Left kidney (tissue), 8 donors: ENCODE measurements at places on chromosomes 3 and 15.

- no peak for DNase-seq
These were observed 45.2 kb downstream of the TRIM71 start for GRCh38 chr3:32862936-32863487.

DNA sequence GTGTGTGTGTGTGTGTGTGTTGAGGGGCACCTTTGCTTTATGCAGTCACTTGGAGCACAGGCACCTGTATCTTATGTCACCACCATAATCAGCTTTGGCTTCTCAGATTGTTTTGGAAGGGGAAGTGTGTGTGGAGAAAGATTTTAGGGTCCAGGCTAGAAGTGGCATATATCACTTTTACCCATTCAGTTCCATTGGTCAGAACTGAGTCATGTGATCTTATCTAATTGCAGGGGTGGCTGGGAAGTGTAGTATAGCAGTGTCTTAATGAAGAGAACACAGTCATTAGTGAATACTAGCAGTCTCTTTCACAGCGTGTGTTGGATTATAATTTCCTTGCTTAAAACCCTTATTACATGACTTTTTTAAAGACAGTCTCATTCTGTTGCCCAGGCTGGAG, 20.6 kb downstream of the NCK1 start:
- DNase-seq, result no peak

DNA sequence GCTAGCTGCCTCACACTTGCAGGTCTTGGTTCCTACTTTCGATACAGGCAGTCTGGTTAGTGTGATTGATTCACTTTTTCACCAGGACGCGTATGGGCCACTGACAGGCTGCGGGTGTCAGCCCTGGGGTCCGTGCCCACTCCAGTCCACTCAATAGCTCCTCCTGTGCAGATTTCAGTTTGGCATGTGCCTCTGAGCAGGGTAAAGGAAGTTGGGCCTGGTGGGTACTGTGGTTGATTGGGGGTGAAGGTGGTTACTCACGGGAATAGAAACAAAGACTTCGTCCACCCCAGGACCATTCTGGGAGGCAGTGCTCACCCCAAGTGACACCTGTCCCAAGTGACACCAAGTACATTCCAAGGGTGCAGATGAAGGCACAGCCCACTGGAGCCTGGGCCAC, 62.3 kb downstream of the EPHB1 start:
- DNase-seq, result no peak

DNA sequence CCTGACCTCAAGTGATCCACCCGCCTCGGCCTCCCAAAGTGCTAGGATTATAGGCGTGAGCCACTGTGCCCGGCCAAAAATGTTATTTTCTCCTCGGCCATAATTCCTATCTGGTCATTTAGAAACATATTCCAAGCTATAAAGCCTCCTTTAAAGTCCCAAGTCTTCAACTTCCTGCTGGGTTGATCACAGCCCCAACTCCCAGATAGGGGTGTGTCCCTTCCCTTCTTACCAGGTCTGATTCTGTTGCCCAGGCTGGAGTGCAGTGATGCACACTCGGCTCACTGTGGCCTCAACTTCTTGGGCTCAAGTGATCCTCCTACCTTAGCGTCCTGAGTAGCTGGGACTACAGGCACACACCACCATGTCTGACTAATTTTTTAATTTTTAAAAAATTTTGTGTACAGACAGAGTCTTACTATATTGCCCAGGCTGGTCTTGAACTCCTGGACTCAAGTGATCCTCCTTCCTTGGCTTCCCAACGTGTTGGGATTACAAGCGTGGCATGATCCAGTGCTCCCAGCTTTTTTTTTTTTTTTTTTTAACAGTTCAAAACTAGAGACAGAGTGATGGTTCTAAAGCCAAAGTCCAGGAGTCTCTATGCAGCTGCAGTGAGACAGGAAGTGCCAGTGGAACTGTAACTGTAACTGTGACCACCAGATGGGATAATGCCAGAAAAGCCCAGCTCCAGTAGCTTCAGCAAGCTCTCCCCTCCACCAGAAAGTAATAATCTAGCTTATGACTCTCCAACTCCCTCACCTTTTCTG, 8.2 kb upstream of the PRKAR2A start:
- no peak for DNase-seq

DNA sequence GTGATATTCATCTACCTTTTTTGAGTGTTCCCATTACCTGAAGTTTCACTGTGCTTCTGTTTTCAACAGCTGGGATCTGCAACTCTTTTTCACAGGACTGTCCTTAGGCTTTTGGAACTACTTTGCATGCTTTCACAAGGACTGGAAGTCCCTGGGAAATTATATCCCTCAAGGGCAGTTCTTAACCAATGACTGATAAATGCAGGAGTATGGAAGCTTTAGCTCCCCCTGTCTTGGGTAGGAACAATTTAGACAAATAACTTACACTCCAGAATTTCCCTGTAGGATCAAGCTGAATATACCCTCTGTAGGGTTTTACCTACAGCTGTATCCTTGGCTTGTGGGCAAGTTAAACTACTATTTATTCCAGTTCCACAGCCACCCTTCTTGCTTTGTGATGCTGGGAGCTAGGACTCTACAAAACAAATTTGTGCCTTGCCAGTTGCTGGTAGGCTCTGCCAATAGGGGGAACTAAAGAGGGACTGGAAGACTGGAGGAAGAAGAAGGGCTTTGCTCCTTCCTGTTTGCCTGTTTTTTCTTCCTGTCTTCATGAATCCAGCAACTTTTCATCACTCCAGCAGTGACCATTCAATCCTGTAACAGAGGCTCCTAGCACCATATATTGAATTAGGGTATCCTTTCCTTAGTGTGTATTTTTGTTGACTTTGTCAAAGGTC, 6.8 kb upstream of the ZNF280D start:
- no peak for DNase-seq

GRCh38 chr15:60212536-60212935, 185.2 kb downstream of the ANXA2 start:
- no peak for DNase-seq

DNA sequence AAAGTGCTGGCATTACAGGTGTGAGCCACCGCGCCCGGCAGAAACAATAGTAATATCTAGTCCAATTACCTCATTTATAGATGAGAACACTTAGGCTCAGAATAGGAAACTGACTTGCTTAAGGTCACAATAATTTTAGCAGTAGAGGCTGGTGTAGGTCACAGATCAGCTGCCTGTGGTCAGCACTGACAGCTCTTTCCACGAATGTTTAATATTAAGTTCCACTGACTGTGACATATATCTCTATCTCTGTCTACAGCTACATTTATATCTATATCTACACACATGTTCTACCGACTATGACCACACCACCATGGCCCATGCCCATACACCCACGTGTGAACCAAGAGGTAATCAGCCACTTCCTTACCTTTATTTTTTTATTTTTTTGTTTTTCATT, 40.2 kb upstream of the DLG1 start:
- DNase-seq, result no peak

- DNase-seq, result no peak
These were observed 146.3 kb downstream of the TLE3 start for GRCh38 chr15:69951256-69951897.

GRCh38 chr3:34360713-34361112, 562.3 kb downstream of the PDCD6IP start:
- DNase-seq, result no peak

DNA sequence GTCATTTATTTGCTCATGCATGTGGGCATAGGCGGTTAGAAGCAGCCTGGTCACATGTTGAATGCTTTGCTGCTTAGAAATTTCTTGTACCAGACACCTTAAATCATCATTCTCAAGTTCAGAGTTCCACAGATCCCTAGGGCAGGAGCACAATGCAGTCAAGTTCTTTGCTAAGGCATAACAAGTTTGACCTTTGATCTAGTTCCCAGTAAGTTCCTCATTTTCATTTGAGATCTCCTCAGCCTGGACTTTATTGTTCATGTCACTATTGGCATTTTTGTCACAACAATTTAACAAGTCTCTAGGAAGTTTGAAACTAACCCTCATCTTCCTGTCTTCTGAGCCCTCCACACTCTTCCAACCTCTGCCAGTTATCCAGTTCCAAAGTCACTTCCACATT, 22.8 kb downstream of the HGD start:
- no peak for DNase-seq

DNA sequence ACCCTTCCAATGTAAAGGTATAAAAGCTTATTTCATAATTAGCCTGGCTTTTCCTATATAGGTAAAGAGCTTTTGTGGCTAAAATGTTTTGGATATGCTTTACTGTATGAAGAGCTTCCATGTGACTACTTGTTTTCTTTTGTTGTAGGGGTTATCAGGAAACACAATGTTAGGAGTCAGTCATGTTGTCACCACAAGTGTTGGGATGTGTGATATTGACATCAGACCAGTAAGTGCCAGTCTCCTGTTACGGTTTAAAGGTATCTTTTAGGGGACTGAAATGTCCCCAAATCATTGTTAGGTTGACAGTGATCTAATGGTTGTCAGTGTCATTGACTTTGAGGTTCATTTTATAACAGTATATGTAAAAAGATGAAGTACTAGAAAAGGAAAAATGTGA, 18.3 kb downstream of the ACTL6A start:
- no peak for DNase-seq

- DNase-seq, result no peak
These were observed 511.9 kb downstream of the GBE1 start for GRCh38 chr3:81249540-81250029.

DNA sequence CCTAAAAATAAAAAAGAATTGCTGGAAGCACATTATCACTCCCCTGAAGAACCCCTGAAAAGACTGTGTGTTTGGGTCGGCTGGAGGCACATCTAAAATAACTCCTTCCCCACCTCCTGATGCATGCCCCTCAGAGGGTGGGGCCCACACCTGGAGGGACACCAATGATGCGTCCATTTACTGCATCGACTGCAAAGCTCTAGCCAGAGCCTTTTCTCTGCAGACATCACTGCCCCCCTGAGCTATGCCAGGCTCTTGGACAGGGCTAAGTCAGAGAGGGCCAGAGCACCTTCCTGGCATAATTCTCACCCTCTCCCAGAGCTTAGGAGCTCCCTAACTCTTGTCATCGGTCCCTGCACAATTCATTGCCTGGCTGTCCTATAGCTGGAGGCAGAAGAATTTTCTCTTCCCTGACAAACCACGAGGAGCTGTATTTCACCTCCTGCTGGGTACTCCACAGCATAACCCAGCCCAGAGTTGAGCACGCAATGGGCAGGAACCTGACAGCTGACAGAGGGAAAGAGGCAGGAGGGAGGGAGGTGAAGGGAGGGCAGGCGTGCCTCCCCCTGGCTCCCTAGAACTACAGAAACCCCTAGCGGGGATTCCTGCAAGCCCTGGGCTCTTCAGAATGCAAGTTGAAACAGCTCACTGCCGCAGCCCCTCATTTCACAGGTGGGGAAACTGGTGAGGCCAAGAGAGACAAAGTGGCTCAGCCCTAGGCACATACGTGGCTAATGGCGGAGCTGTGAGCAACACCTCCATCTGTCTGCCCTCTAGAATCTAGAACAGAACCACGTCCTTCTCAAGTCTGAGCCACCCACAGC, 46.6 kb downstream of the XXYLT1 start:
- DNase-seq, result no peak
